ENCODE measurements at places on chromosomes 6 and 20.

DNA sequence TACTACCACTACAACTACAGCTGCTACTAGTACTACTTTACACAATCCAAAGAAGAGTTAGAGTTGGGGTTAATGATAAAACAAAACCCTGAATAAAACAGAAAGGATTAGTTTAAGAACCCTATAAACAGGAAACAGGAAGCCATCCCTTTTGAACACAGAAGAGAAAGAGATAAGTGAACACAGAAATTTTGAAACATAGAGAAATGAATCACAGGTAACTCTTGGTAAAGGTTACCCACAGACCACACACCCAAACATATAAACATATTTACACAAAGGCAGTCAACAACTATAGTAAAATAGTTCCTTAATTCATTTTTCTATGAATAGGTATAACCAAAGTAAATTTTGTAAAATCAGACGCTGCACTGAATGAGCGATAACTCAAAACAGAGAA lies 98.1 kb downstream of the RNGTT start:
- DNase-seq: no peak

- DNase-seq: peak; percentile 24
Observed at GRCh38 chr6:5665173-5665572, 341.6 kb downstream of the NRN1 start.

DNA sequence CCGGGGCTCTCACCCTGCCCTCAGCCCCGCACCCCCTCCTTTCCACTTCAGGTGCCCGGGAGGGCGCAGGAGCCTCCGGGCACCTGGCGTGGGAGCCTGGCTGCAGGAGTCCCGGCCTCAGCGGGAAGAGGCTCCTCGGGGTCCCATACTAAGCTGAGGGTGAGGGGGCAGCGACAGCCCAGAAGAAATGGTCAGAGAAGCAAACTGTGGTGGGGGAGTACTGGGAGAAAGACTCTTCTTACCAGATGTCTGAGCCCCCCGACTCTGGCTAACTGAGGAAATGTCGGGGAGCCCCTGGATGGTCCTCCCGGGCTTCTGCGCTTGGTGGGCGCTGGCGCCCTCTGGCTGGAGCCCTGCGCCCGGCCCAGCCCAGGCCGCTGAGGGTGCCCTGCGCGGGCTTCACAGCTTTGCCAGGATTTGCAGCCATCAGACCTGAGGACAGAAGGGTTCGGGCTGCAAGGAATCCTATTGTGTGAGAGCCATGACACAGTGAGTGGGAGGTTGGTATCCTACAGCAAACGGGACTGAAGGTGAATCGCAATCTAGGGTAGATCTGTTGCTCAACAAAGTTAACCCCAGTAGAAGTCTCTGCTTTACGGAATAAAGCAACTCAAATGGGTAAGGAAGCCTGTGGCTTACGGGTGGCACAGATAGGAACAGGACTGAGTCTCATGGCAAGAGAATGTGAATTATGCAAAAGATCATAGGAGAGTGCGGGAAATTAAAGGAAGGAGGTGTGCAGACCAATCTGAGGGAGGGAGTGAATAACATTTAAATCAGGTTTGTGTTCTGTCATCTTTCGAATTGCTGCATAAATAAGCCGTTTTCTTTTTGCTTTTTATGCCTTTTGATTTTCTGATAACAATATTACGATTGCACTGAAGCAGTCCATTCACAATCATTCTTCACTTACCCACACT lies 639 bp upstream of the RCAN2 start:
- DNase-seq: no peak

DNA sequence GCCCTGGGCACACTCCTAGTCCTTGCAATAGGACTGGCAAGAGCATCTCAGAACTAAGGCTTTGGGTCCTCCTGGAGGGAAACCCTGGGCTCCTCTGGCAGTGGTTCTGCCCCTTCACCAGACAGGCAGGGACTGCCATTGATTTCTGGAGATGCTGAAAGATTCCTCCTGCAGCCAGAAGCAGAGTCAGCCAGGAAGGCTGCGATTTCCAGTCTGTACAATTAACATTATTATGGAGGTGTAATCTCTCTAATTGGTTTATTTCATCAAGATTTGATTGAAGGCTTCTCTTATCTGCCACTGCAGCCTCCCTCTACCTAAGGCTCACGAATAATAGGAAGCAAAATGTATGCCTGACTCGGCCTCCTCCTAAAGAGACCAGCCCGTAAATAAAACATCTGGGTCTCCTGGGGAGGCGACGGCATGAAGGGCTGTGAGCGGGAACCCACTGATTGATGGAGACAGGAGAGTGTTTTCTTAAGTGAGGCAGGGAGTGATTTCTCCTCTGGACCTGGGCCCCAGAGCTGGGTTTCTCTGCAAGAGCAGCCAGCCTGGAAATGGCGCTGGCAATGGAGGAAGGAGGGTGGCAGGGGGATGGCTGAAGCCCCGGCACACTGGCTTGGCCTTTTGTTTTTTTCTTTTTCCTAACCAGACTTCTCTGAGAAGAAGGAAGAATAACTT lies 689.6 kb downstream of the DHX35 start:
- no peak for DNase-seq

GRCh38 chr20:63253438-63254231 lies 628 bp downstream of the NKAIN4 start:
- DNase-seq: no peak

DNA sequence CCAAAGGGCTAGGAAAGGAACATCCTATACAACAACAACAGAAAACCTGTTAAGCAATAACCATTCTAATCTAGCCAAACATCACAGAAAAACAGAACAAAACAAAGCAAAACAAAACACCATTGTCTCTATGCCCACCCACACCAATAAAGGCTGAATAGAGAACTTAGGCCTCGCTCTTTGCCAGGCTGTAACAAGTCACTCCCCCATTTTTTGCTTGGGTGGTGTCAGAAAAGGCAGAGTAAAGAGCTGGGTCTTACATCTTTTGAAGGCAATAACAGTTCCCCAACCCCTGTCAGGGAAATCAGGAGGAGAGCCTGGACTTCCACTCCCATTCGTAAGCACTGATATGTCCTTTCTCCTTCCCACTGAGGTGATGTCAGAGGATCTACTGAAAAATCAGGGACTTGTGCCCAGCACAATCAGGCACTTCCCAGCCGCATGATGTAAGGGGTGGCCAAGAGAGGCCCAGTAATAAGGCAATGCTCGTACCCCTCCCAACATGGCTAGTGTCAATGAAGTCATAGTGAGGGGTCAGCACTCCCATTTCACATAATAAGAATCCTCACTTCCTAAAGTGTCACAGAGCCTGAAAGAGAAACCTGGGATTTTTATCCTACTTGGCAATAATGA lies 31.0 kb downstream of the THEMIS start:
- no peak for DNase-seq

DNA sequence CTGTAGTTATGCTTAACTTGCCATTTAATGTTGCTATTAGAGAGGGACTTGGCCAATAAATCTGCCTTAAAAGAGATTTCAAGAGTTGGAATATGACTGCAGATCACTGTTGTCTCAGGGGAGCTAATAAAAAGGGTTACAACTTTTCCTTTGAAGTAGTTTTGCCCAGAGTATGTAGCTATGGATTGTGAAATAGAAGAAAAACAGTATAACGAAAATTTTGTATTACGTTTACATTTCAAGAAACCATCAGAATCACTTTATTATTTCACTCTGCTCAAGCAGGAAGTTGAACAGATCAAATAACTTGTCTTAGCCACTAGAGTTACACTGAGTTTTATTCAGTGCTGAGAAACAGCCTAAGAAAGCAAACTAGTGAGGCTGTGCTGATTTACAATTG lies 3.0 kb upstream of the ZSCAN26 start:
- DNase-seq: no peak

GRCh38 chr6:40894962-40895799 lies 143.8 kb downstream of the UNC5CL start:
- no peak for DNase-seq

- no peak for DNase-seq
Observed at GRCh38 chr20:11376998-11377397, 540.7 kb upstream of the BTBD3 start.

GRCh38 chr6:71531006-71531405 lies 242.4 kb downstream of the OGFRL1 start:
- DNase-seq: no peak

- no peak for DNase-seq
Observed at GRCh38 chr6:5119090-5119951, 34.2 kb downstream of the PPP1R3G start.

- no peak for DNase-seq
Observed at GRCh38 chr20:9447182-9447581, 67.2 kb upstream of the LAMP5 start.

DNA sequence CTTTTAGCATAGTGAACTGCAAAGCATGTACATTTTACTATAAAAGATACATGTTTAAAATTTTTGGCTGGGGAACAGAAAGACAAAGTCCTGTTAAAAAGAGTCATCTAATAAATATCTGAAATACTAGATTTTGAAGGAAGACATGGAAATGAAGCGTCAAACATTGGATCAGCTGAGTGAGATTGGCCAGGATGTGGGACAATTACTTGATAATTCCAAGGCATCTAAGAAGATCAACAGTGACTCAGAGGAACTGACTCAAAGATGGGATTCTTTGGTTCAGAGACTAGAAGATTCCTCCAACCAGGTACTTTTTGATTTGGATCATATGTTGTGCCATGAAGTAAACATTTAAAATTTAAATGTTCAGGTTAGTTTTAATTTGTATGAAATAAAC lies 162.3 kb downstream of the UTRN start:
- DNase-seq: no peak

- no peak for DNase-seq
Observed at GRCh38 chr6:36577301-36577700, 16.9 kb upstream of the SRSF3 start.

DNA sequence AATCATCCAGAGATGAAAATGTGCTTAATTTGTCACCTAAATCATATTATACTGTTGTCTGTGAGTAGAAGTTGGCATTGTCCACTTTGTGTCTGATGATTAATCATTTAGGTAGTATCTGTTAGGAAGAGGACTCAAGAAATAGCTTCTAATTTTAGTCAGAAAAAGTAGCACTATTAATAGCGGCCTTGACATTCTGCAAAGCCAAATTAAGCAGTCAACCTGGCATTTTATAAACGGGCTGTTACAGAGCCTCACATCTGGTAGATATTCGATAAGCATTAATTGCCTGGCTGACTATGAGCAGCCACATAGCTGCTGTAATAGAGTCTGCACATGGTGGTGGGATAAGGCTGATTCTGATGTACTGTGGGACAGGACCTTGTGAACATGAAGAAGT lies 99.5 kb downstream of the KLHL32 start:
- DNase-seq: no peak

DNA sequence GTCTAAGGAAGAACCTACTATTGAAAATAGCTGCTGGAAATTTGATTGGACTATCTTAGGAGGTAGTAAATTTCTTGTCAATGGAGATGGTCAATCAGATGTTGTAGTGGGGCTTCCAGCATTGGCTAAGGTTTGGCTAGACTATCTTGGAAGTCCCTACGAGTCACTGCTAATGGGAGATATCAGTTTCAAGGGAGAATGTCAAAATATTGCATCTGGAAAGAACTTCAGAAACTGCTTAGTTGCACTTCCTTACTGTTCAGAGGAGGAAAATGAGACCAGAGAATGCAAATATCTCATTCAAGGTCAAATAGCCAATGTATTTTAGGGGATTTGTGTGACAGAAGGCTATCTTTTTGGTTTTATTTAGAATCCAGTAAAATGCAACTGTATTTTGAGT lies 53.5 kb upstream of the CCN2 start:
- no peak for DNase-seq

GRCh38 chr20:57082357-57082945 lies 184.0 kb downstream of the BMP7 start:
- DNase-seq: no peak

GRCh38 chr20:22352019-22352418 lies 232.4 kb downstream of the FOXA2 start:
- DNase-seq: no peak

DNA sequence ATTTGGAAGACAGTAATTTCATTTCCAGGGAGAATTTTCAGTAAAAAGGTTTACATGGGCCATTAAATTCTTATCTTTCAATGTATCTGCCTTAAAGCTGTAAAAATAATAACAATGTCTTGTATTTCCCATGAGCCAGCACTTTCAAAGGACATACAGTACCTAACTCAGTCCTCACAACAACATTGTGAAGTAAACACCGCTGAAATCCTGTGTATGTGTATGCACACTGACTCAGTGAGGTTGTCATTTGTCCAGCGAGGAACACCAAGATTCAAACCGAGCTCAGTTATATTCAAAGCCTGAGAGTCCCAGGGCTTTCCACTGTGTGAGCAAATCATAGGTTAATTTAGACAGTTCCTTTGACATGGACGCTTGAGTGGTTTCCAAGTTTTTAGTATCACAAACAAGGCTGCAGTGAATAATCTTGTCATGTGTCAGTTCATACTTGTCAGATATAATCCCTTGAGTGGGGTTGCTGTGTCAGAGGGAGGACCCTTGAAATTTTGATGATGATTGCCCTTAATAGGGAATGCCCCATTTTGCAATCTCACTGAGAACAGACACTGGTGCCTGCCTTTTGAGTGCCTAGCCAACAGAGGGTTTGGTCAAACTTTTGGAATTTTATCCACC lies 50.0 kb upstream of the SLC22A23 start:
- DNase-seq: no peak

- no peak for DNase-seq
Observed at GRCh38 chr6:4768815-4769214, 7.4 kb upstream of the CDYL start.

- peak; percentile 59 for DNase-seq
Observed at GRCh38 chr20:47196091-47197081, 160.1 kb downstream of the ZMYND8 start.

GRCh38 chr6:156720691-156721685 lies 56.2 kb upstream of the ARID1B start:
- no peak for DNase-seq

DNA sequence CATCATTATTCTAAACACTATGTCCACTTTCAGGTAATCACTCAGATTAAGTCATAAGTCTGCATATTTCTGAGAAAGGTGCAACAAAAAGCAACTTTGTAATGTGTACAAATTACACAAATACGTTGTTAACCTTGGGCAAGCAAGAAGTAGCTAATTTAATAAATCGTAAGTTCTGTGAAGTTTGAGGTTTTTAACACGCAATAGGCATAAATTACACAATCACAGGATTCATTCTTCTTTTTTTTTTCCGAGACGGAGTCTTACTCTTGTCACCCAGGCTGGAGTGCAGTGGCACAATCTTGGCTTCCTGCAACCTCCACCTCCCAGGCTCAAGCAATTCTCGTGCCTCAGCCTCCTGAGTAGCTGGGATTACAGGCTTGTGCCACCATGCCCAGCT lies 57.2 kb upstream of the F13A1 start:
- DNase-seq: no peak

DNA sequence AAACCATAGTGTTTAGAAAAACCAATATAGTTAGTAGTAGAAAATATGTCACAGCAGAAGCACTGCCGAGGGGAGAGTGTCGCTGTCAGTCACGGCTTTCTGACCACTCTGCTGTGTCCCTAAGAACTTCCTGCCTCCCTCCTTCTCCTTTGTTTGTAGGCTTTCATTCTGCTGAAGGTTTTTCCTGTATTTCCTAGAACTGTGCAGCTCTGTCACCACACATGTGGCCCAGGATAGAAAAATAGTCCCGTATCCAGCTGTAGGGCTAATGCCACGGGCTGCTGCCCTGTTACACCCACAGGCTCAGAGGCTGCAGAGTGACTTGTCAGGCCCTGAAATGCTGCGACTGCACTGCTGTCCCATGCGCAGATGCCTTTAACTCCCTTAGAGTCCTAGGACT lies 52.6 kb upstream of the SYNJ2 start:
- no peak for DNase-seq

- no peak for DNase-seq
Observed at GRCh38 chr20:4190792-4191519, 175.6 kb upstream of the RNF24 start.
